ENCODE measurements at places on chromosomes 13 and 19.

DNA sequence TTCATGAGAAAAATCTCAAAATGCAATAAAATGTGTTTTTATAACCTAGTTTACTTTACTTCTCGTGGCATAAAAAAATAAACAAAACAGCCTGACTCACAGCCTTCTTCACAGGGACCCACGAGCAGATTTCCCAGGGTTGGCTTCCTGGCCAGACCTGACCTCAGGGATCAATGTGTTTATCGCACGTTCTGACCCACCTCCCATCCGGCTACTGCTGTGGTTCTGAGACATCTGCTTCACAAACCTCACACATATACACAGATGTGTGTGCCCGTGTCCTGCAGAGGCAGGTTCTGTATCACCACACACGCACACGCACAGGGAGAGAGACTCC, 118.3 kb downstream of the COL4A2 start:
- no peak for DNase-seq

DNA sequence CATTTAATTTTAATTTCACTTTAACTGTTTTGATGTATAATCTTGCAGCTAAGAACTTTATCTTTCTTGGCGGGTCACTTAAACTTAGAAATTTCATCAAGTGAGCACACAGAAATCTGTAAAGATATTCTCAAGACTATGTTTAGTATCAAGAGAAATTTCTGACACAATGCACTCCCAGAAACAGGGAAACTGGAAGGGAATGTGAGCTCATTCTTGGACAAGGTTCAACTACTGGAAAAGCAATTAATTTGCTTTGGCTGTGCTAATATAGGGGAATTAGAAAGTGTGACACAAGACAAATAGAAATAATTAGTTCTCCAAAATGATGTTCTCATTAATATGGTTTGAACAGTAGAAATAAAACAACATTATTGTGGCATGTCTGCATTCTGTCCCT, 402.3 kb downstream of the DACH1 start:
- DNase-seq: no peak

DNA sequence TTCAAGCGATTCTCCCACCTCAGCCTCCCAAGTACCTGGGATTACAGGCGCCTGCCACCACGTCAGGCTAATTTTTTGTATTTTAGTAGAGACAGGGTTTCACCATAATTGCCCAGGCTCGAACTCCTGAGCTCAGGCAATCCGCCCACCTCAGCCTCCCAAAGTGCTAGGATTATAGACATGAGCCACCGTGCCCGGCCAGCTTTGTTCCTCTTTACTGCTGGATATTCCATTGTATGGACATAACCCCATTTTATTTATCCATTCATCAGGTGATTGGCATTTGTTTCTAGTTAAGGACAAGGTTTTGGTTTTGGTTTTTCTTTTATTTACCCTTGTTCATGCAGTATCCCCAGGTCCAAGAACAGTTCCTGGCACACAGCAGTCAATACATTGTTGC, 4.1 kb upstream of the RPS9 start:
- DNase-seq: no peak

GRCh38 chr19:5680437-5681368, at the start of the genes HSD11B1L and MICOS13:
HSD11B1L (plus strand) TSS chr19:5681027; CDS start chr19:5684833, 3,806 bp downstream.
MICOS13 (minus strand) TSS chr19:5680516; CDS start chr19:5680486, 30 bp downstream.
- DNase-seq: peak; percentile 98

DNA sequence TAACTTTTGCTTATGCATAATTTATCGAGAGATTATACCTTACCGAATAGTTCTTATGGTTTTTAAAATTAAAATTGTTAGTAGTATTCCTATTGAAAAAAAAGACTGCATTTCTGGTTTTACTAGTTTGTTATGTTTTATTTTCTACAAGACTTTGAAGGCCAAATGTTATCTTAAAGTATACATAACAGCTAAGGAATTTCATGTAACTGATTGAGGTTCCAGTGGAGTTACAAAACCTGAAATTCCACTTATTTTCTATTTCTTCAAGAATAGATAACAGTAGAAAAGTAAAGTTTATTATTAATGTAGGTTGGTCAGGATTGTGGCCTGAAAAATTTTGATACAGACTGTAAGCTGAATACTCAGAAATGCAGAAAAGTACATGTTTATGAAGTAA, 1216.0 kb upstream of the PCDH20 start:
- DNase-seq: no peak

DNA sequence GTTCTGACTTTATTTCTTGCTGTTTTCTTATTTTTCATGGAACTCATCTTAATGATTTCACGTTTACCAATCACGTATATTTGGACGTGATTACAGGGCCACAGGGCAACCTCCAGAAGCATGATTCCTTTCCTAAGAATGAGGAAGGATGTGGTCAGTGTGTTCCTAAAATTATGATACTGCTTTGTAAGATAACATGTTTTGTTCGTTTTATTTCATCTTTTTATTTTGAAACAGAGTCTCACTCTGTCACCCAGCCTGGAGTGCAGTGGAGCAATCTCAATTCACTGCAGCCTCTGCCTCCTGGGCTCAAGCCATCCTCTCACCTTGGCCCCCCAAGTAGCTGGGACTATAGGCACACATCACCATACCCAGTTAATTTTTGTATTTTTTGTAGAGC, 24.8 kb upstream of the LAIR1 start:
- DNase-seq: no peak

DNA sequence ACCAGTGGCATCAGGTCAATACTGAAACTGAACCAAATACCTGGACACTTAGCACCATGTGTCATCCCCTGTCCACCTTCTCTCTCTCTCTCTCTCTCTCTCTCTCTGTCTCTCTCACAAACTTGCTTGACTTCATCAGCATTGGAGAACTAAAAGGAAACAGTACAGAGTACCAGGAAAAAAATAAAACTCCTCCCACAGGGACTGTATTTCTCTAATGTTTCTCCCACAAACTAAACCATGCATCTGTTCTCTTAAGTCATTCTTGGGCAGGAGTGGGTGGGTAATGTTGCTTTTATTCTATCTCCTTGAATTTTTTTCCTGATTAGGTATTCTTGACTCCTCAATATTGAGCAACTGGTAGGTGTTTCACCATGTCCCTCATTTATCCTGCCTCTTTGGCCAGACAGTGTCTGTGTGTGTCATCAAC, 112.9 kb upstream of the CACNA1A start:
- DNase-seq: no peak

DNA sequence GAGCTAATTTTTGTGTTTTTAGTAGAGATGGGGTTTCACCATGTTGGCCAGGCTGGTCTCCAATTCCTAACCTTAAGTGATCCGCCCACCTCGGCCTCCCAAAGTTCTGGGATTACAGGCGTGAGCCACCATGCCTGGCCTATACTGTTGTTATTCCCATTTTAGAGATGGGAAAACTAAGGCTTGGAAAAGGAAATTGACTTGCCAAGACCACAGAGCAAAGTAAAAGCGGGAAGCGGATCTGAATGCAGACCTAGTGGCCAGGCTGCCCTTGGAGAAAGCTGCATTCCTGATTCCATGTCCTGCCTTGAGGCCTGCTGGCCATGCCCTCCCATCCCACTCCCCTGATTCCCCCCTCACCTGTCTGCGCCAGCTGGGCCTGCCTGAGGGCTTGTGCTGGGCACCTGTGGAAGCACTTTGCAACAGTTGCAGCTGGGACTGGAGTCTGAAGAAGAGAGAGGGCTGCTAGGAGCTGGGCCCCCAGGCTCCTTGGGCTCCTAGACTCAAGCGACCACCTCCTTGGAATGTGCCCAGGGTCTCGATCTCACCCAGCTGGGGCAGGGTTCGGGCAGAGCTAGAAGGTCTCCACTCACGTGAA, 5.7 kb downstream of the PALM3 start:
- DNase-seq: no peak

- DNase-seq: no peak
Observed at GRCh38 chr19:48085904-48086864, 24.4 kb downstream of the PLA2G4C start.

DNA sequence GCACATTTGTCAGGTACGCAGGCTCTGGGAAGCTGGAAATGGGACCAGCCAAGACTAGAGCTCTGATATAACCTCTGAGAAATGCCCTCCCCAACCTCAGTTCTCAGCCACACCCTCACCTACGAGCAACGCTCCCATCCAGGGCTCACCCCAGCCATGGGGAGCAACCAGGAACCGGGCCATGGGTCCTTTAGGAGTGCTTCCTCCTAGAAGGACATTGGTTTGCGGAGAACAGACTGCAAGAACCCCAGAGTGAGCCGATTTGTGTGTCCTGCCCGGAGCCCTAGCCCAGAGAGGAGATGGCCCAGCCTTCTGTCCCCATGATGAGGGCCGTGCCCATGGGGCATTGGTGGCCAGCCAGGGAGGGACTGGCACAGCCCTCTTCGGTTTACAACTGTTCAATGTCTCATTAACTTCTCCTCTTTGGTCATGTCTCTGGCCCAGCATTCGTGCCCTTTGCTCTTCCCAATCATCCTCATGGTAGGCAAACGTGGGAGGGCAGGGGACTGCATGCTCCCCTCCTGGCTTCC, 32.9 kb upstream of the IGSF23 start:
- peak; percentile 24 for DNase-seq

DNA sequence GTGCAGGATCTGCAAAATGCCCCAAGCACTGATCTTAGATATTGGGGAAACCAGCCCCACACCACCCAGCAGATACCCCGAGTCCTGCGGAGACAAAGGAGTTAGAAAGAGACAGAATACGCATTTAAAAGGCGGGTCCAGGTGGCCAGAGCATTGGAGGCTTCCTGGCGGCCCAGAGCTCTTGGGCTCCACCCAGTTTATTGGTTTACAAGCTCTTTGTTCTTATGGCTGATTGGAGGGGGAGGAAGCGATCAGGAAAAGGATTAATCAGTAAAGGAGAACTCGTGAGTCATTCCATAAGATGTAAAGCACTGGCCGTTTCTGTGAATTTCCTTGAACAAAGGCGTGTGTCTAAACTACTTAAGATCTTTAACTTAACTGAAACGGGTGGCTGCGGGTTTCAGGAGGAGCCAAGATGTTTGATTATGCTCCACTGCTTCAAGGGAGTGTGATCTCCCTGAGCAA, 926 bp downstream of the ZNF587 start:
- DNase-seq: no peak
